Mesenchymal stem cell (in vitro differentiated cells and primary cell): ENCODE measurements at places on chromosomes 7 and 10.
A peak's percentile ranks its signal among the peaks of the same experiment; 100 is the strongest.

GRCh38 chr10:61481597-61481996 lies 28.4 kb upstream of the TMEM26 start:
- no peak for DNase-seq

GRCh38 chr10:124383496-124383895 lies 35.2 kb downstream of the OAT start:
- no peak for DNase-seq

DNA sequence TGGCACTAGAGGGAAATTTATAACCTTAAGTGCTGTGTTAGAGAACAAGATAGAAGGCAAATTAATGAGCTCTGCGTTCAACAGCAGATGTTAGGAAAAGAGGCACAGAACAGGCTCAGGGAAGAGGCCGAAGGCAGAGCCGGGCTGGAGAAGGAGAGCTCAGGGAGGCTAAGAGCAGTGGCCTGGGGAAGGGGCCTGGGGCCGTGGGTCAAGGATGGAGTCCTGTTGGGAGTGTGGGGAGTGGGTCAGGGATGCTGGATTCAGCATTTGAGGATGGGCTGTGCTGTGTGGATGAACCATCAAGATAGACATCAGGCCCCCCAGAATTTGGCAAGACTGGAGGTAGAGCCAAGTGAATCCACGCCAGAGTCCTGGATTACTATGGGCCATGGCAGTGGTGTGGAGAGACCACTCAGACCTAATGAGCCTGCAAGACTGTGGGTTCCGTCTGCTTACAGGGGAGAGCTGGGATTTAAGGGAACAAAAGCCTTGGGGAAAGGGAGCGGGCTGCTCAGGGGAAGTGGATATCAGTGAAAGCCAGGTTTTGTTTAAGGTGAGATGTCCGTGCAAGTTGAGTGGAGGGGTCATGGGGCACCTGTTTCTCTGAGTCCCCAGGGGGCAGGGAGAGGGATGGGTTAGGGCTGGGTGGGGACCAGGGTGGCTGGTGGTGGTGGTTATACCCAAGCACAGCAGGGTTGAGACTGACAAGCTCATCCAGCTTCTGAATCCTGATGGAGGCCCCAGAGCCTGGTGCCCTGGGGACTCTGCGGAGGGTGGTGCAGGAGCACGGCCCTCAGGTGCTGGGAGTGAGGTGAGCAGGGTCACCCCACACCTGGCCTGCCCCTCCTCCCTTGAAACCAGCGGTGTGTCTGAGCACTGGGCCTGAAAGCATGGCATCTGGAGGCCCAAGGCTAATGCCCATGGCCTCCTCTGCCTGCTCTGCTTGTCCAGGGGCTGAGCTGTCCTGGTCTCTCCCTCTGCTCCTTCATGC lies 101.7 kb downstream of the BMS1 start:
- no peak for DNase-seq

- no peak for DNase-seq
Measured at GRCh38 chr10:113945687-113946085, 91.2 kb downstream of the NHLRC2 start.

- DNase-seq = no peak
Measured at GRCh38 chr7:20892776-20893175, 106.1 kb upstream of the SP8 start.

GRCh38 chr10:106714734-106715555 lies 449.6 kb downstream of the SORCS1 start:
- no peak for DNase-seq

GRCh38 chr7:90655566-90655965 lies 59.4 kb downstream of the CDK14 start:
- peak; percentile 80 for DNase-seq

GRCh38 chr7:7190142-7190541 lies 7.8 kb downstream of the C1GALT1 start:
- DNase-seq = peak; percentile 78

DNA sequence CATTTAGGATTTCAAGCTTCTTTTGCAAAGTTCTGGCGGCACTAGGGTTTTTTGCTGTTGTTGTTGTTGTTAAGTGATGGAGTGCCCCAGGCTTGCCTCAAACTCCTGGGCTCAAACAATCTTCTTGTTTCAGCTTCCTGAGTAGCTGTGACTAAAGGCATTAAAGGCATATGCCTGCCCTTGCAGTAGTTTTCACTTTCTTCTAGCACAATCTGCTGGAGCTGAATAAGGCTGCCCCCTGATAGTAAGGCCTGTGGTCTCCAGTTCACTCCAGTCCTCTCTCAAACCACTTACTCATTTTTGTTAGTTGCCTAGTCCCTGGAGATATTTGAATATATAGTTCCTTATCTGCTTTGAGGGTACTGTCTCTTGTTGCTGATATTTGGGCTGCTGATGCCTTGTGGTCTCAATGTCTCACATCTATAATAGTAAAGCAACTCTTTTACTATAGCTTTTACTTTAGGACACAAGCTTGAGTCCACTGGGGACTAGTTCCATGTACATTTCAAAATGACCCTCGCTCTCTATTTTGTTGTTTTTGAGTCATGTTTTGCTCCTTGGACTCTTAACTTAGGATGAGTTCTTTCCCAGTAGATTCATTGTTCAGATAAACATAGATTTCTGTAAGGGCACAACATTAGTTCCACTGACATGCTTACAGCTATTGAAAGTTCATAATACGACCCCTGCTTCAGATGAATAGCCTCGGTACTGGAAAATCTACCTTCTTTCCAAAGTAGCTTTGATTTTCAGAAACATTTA lies 25.5 kb downstream of the PHF14 start:
- peak; percentile 15 for DNase-seq

- DNase-seq = no peak
Measured at GRCh38 chr7:2601065-2601464, 30.7 kb upstream of the TTYH3 start.
